Activated CD4-positive, alpha-beta T cell treated with anti-CD3 and anti-CD28 coated beads for 36 hours (primary cell): ENCODE measurements at places on chromosomes 7 and 10. TPM values are rescaled to one million over a fixed set of nuclear protein-coding genes. Genes with fewer than 3 reads are reported as not detected.

The PYROXD2 gene
- total RNA-seq: 4.4 TPM

DNA sequence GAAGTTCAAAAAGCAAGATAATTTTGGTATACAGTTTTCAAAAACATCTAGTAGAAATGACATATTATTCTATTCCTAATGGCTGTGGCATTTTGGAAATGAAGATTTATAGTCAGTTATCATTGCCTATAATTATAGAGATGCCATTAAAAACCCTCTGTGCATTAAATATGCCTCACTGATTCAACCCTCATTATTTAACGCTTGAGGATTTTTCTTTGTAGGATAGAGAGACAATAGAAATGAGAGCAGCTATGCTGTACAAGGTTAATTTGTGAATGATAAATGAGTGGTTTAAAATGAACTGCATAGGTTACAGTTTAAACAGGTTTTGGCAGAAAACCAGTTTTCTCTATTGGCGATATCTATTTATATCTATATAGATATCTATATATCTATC lies 32.2 kb upstream of the SEMA3A start:
- DNase-seq: no peak

DNA sequence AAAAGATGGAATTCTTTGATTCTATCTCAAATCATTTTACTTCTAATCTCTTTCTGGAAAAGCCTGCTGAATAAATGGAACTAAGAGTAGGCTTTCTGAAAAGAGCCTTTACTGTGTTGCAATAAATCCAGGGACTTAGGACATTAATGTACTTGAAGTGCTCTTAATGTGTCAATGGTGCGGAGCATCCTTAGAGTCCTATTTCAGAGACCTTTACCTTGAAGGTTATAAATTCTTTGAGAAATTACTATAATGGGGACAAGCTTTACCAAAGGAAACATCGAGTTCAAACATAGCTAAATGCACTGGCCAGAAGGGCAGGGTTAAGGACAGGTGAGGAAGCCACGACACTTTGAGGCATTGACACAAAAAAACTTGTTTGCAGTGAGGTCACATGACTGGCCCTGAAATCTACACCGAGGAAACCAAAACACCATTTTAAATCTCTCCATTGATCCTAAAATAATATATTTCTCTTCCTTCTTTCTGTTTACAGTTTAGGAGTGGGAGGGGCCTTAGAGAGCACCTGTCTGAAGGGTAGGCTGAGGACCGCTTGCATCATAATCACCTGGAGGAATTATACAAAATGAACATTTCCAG lies 48.1 kb upstream of the EXOC6 start:
- DNase-seq: no peak

GRCh38 chr7:25970911-25971310 lies 181.1 kb upstream of the NFE2L3 start:
- DNase-seq: no peak

DNA sequence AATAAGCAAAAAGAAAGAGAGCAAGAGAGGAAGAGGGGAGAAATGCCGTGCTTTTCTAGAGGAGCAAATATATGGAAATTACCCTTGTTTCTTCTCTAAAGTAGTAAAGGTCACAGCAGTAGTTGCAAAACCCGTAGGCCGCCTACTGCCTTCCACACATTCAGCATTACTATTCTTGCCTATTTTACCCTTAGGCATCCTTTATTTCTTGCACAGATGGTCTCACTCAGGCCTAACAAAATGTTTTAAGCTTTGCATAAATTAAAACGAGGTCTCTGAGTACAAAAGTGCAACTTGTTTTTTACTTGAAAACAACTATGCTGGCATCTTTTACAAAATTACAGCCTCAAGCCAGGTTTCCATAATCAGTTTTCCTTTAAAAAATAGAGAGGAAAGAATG lies 644.6 kb downstream of the AUTS2 start:
- no peak for DNase-seq
